HS-5 (cell line): ENCODE measurements at places on chromosomes 7 and 10.

DNA sequence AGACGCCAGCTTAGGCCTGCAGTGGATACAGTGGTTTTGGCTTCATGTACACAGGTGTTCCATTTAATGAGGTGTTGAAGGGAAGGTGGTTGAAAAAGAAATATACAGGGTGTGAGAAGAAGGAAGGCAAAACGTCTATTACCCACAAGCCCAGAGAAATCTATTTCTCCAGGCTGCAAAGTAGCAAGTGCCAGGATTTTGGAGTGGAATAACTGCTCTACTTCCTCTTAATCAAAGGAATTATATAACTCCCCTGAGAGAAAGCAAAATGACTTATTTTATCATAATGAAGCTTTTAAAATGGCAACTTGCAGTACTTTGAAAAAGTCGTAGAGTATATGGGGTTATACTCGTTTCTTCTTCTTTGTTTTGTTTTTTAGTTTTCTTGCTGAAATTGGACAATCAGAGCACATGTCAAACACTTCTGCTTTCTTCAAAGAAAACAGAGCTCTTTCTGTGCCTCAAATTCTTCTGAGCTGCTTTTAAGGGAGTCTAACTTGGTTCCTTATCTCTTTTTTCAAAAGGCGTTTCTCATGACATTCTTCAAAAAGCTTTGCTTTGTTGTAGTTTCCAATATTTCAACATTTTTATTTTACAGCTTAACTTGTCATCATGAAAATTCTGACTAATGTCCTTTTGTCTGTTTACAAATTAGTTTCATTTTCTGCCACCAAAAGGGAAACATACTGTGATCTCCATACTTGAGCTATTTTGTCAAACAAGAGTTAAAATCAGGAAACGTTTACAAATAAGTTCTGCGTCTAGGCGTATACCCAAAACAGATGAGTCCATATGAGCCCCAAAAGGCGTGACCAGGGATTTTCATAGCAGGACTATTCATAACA is 289.7 kb downstream of the FRMD4A start:
- no peak for DNase-seq

- DNase-seq = no peak
These were observed 1178.5 kb upstream of the C7orf33 start for GRCh38 chr7:147412109-147412508.

DNA sequence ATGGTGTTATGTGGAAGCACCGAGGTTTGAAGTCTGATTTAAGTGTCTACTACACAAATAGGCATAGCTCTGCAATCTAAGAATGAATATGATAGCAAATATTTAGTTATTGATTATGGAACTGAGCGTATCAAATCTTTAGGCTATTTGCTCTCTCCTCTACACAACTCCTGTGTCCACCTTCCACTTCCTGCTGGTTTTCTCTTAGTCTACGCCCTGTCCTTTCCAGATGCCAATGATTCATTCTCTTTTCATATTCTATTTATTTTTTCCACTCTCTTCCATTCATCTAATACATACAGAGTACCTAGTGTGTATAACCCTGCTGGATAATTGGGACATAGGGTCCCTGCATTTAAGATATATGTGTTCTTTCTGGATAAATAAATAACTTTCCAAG is 83.7 kb downstream of the DGKB start:
- DNase-seq = no peak

DNA sequence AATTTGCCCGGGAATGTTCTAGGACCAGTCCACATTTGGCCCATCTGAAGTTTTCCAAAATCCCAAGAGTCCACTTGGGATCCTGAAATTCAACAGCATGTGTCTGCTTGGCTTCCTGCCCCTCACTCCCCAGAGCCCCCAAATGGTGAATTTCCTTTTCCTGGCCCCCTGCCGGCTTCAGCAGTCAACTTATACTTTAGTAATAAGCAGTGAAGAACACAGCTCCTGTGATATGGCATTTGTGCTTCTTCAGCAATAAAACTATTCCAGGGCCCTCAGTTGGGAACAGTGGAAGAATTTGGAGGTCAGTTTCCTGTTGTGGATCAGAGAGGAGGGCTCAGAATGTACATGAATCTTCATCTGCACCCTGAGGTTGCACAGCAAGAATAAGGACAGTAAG is 51.1 kb downstream of the PRF1 start:
- DNase-seq = no peak

DNA sequence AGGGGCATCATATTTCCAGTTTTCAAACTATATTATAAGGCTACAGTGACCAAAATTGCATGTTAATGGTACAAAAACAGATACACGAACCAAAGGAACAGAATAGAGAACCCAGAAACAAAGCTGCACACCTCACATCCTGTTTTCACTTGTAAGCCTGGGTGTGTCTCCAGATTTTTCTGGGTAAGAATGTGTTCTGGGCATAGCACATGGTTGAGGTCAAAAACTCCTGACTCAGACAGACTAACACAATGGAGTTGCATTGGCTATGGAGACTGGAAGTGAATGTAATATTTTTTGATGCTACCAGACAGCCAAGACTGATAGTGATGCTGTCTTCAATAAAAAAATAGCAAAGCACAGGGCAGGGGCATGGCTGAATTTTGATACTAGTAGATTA is 1175.2 kb downstream of the NXPH1 start:
- DNase-seq = no peak

GRCh38 chr10:117341061-117341460 is 34.2 kb downstream of the PDZD8 start:
- no peak for DNase-seq

DNA sequence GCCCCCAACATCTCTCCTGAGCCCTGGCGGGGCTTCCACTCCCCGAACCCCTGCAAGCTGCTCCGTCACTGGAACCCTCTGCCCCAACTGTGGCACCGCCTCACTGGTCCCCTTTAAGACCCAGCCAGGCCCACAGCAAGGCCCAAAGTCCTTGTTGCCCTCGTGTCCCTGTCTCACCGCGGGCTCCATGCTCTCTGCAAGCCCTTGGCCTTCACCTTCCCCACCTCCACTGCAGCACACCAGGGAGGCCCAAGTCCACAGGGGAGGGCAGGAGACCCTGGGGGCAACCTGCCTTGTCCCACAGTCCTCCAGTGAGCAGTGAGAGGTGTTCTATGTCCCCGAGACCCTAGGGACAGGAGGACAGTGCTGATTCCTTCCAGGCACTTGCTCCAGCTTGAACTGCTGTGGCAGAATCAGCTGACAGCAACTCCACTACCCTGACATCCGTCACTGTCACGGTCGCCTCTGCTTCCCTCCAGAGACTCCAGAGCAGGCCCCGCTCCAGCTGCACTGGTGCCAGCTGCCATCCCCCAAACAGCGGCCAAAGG is 105.3 kb downstream of the CYTH3 start:
- DNase-seq = no peak

GRCh38 chr10:75367021-75367487 is 34.5 kb downstream of the ZNF503 start:
- DNase-seq = no peak

GRCh38 chr7:125530553-125530952 is 600.9 kb upstream of the POT1 start:
- DNase-seq = no peak
